ENCODE measurements at places on chromosomes 5 and 9.

DNA sequence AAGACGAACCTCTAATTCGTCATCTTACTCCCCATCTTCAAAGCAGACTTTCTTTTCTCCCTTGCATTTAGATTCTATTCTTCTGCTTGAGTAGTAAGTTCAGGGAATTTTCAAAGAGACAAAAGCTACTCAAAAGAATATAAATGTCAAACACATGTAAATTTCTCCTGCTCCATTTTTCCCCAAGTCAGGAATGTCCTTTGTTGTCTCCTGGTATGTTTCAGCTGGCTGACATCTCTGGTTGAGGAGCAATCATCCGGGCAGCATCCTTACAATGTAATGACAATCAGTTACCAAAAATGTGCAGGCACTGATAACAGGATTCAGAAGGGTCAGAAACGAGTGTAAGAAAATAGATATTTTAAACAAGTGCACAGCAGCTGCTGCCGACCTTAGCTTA, 47.6 kb upstream of the PPP1R2B start:
- DNase-seq: no peak

DNA sequence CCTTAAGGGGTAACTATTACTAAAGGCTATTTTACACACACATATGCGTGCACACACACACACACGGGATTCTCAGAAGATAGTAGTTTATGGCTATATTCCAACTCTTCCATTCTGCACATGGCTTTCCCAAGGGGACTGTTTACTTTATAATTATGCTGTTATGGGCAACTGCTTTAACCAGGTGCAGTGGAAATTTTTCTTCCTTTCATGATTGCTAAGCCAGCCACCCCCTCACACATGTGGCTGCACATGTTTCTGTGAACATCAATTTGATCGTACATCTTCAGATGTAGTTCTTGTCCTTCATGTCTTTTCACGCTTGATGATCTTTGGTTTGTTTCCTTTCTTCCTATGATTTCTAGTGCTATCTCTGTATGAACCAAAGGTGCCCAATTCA, 37.0 kb downstream of the MRPS30 start:
- DNase-seq: no peak

DNA sequence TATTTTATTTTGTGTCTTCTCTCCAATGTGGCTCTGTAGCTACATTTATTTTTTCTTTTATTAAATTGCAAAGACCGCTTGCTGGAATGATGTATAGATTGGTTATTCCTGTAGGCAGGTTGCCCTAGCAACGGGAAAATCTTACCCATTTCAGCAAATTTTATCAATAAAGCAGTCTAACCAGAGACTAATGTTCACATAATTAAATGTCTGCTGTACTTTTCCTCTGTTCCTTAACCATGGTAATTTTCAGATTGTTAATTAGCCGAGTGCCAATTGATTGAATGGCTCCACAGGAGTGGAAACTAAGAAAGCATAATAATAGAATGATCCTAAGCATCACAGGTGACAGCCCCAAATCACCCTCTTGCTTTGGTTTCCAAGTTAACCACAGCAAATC, 134.8 kb downstream of the BASP1 start:
- no peak for DNase-seq

DNA sequence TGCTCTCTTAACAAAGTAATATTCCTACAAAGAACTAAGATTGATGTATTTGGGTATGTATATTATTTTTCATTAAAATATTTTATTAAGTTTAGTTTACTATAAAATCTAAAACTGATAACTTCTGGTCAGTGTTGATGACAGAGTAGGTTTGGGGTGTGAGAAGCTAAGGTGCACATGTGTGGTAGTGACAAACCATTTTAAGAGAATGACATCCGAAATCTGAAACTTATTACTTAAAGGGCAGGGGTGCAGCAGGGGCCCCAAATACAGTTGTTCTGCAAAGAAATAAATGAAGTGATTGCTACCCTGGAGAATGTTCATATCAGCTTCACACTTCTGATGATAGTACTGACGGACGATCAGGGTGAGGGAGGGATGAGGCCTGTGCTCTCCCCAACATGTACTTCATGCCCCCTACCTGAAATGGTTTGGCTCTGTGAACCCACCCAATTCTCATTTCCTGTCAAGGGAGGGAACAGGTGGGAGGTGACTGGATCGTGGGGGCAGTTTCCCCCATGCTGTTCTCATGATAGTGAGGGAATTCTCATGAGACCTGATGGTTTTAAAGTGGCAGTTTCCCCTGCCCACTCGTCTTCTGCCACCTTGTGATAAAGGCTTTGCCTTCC, 125.3 kb upstream of the RFX3 start:
- DNase-seq: no peak

DNA sequence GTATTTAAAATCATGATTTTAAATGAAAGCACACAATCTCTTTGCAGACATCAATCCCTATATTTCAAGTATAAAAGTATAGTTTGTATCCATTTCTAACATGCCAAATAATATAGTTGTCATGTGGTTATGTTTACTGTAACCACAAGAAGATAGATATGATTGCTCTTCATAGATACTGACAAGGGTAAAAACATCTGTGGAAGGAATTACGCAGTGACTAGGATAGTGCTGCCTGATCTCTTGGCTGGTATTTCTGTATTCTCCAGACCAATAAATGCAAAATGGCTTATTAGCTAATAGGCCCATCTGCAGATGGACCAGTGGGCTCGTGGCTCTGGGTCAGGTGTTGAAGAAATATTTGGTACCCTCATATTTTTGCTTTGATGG, 34.9 kb upstream of the FBN2 start:
- DNase-seq: no peak

DNA sequence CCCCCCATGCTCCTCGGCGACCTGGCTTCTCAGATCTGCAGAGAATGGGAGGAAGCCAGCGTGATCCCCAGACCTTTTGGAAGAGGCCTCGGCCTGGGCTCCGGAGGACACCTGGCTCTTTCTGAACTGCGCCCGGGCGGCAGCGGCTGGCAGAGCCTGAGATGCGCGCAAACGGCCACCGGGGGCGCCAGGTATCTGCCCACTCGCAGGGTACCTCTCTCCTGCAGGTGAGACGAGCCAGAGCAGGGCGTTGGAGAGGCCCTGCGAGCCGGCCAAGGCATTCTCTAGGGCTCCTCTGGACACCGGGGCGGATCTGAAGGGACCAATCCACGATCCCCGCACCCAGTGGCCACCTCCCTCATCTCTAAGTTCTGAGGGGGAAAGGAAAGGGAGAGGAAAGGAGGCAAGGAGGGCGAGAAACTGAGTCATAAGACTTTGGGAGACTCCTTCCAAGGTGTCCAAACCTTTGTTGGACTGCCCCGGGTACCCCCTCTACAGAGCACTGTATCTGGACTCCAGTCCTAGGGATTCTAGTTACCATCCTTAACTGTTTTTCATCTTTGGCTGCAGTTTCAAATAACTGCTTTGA, 55.0 kb upstream of the SLC46A2 start:
- no peak for DNase-seq

DNA sequence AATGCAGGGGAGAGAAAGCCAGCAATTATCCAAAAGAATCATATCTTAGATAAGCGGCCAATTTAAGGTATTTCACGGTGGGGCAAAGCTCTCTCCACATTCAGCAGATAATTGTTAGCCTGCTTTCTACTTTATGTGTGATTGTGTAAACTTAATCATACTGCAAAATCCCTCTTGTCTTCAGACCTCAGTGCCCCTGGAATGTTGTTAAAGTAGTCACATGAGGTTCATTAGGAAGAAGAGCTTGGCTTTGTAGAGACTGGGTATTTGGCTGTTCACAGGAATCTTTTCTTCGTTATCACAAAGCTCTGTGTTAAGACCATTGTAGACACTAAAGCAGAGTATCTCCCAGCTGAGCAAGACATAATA, 127.0 kb downstream of the RFK start:
- DNase-seq: no peak

GRCh38 chr9:19690128-19690527, 98.7 kb downstream of the SLC24A2 start:
- DNase-seq: no peak

DNA sequence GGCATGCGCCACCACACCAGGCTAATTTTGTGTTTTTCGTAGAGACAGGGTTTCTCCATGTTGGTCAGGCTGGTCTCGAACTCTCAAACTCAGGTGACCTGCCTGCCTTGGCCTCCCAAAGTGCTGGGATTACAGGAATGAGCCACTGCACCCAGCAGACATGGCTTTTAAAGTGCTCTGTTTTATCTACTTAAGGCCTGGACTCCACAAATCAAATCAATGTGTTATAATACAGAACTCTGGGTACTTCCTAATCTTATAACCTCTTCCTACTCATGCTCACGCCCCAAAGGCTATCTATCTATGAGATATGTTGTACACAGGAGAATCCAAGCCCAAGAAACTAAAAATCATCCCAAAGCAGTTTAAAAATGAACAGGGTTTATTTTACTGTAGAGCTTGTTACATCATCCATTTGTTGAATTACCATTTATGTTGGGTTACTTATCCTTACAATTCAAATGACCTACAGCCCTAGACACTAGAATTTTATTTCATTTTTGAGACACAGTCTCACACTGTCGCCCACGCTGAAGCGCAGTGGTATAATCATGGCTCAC, 155.1 kb downstream of the EFNA5 start:
- no peak for DNase-seq

GRCh38 chr5:141051521-141051866, 320 bp downstream of the PCDHB1 start:
- DNase-seq: no peak

DNA sequence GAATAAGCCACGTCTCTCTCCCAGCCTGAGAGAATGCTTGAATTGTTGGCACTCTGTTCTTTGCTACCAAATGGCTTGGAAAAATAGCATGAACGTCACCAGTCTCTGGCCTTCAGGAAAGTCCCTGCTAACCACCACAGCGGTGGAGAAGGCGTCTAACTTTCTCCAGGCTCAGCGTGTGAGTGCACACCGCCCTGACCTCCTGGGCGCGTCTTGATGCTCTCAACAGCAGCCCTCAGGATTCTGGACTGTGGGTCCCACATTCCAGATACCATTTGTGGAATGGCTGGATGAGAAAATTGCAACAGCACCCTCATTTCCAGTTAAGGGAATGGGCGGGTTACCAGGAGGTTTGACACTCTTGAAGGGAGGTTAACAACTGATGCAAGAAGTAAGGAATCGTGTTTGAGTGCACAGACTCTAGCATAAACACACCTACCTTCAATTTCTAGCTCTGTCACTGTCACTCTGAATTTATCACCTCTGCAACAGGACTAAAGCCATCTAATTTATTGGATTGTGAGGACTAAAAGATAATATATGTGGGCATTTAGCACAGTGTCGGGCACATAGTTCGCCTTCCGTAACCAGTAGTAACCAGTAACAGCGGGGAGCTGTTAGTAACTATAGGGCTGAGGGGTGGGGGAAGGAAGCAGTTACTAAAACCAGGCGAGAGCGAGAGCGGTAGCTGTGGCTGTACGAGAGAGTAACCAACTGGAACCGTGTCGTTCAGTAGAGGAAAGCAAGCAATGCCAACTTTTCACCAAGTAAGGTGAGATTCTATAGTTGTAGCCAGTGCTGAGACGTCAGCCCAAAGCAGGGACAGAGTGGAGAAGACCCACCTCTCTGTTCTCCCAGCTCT, 807 bp upstream of the PLGRKT start:
- DNase-seq: no peak

DNA sequence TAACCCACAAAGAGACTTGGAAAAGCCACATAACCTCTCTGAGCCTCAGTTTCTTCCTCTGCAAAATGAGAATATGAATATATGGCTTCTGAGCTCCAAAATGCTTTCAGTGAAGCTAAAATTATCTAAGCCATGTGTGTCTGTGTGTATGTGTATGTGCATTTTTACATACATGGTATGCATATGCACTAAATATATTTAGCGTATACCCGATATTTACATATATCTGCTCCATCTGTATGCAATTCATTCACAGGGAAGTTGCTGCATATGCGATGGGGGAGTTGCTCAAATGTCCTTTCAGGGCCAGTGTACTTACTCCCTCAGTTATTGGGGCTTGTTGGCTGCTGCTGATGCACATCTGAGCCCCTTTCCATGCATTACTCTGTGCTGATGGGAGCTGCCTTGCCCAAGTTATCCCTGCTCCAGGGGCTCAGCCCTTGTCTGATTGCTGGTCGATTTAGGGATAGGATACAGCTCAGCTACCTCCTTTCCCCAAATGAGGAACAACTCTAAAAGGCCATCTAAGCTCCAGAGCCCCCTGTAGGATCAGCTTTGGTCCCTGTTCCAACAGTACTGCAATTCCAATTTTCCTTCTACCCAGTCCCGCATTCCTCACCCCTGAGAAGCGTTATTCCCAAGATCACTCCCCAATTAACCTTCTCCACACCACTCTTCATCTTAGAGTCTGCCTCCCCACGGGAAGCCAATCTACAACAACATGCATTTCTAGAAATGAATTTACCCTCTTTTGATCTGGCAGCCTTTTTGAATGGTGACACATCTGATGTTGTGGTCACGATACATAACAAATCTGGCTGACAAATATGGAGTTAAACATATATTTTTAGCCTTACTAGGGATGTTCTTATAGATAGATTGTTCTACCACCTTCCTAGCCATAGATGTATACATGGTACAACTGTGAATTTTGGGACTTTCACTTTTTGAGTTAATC, 15.9 kb downstream of the RHOBTB3 start:
- no peak for DNase-seq

GRCh38 chr5:133933670-133934295, 34.6 kb downstream of the C5orf15 start:
- DNase-seq: no peak

Measured in hematopoietic multipotent progenitor cell treated with erythropoietin and hydrocortisone succinate and interleukin-3 and kit ligand, for 15 days (in vitro differentiated cells).